A549 (cell line): ENCODE measurements at places on chromosomes 2 and 18.

DNA sequence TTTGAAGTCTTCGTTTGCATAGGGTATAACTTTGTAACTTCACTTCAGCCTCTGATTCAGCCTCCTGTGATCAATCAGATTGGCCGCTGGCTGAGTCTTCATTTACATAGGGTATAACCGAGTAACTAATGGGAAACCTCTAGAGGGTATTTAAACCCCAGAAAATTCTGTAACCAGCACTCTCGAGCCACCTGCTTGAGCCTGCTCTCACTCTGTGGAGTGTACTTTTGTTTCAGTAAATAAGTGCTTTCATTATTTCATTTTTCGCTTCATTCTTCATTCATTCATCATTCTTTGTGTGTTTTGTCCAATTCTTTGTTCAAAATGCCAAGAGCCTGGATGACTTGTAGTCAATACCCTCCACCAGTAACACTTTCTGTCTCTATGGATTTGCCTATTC, 56.4 kb downstream of the CCDC85A start:
- no peak for DNase-seq

GRCh38 chr2:229578052-229578846, 136.1 kb downstream of the DNER start:
- DNase-seq = no peak

DNA sequence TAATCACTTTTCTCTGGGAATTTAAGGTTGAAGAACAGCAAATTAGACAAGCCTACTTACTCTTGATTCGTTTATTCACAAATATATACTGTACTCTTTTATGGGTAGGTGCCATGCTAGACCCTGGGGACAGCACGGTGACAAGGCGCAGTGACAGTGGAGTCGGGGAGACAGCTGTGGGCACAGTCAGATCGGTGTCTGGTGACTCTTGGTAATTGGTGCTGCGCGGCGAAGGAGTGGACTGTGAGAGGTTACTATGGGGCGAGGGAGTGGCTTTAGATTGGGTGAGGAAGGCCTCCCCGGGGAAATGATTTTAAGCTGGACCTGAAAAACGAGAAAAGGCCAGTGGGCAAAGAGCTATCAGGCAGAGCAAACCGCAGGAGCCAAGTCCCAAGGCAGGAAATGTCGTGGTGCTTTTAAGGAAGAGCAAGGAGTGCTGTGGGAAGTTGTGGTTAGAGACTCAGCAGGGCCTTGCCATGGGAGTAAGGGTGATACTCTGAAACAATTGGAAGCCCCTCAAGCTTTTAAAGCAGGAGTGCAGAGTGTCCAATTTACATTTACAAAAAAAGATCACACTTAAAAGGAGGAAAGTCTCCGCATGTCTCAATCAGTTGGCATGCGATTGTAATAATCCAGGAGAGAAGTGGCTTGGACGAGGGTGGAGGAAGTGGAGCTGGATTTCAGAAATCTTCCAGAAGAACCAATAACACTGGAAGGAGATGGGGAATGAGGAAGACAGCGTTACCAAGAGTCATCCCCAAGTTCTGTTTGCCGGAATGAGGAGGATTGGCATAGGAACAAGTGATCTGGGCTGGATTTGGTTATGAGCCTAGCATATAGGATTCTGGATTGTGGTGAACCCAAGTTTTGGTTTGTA, 36.1 kb upstream of the TXNDC2 start:
- no peak for DNase-seq

DNA sequence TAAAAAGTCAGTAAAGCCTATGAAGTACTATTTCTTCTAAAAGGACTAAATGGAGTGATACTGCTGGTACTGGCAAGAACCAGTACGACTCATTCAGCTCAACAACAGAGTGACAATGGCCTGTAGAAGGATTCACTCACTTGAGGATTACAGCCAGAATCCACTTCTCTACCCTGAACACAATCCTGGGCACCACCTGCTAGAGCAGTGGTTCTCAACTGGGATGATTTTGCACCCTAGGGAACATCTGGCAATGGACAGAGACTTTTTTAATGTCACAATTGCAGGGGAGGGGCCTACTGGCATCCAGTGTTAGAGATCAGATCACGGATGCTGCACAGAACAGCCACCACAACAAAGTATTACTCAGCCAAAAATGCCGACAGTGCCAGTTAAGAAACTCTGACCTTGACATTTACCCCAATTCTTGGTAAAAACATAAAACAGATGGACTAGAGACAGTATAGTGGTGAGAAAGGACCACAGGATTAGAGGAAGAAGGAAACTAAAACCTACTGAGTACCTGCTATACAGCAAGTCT, 5.0 kb downstream of the SPIRE1 start:
- DNase-seq = no peak

GRCh38 chr18:54323970-54324369, 33.7 kb downstream of the STARD6 start:
- no peak for DNase-seq

GRCh38 chr2:111139637-111140317, 19.1 kb downstream of the BCL2L11 start:
- no peak for DNase-seq

DNA sequence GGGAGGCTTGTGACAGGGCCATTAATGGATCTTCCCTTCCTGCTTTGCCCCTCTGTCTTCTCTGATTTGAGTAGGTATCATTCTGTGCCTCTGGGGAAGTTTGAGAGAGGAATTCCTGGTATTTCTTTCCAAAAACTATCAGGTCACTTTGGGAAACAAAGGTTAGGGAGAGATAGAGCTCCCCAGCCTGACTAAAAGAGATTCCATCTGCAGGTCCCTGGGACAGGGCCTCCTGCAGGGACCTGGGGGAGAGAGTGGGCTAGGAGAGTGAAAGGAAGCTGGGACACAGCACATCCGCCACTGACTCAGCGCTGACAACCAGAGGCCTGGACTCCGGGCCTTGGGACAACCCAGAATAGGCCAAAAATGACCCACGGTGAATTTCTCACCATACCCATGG, 6.4 kb downstream of the GALNT14 start:
- no peak for DNase-seq

DNA sequence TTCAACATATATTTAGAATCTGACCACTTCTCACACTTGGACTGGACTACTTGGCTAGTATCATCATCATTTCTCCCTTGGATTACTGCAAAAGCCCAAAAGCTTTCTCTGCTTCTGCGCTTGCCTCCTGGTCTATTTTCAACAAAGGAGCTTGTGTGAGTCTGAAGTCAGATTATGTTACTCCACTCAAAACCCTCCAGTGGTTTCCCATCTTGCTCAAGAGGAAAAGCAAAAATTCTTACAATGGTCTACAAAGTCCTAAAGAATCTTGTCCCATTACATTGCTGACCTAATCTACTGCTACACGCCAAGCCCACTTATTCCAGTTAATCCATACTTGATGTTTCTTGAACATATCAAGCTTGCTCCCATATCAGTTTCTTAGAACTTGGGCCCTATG, 9.6 kb downstream of the PREPL start:
- DNase-seq = no peak

DNA sequence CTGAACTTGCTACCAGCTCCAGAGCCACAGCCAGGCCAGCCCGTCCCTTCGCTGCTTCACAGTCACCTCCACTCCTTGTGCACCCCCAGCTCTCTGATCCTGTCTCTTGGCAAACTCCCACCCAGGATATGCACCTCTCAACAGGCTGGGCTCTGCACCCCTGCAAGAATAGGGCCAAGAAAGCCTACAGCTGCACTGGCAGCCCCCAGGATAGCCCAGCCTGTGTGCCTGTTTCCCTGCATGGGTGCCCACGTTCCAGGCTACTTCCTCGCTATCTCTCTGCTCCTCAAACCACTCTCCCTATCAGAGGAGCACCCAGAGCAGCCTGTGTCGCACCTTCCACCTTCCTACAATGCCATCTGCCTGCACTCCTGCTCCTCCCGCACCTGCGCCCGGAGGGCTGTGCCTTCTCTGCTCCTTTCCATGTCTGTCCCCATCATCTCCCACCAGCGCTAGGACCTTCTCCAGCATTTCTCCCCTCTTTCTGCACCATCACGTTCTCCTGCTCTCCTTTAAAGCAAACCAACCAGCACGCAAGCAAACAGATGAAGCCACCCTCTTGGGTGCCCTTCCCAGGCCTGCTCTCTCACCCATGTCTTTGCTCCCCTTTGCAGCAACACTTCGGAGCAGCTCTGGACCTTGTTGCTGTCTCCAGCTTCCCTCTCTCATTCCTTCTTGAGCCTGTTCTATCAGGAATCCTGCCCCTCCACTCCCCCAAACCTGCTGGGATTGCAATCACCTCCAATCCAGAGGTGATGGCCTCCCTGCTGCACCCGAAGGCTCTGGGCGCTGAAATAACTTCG, 313.2 kb upstream of the HS6ST1 start:
- DNase-seq = no peak

DNA sequence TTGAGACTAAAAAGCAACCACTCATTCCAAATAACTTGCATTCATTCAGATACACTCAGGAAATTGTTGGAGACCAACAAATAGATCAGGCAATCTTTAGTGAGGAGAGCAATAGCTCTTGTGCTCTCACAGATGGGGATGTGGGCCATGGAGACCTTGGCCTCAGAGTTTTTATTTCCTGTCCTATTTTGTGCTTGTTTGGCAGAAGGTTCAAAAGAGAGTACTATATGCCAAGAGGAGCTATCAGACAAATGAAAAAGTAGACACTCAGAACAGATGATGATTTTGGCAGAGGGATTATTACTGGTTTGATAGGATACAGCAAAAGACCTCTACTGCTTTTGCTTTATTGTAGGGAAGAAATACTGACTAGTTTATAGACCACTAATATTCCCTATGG, 230.2 kb downstream of the KCNE4 start:
- no peak for DNase-seq

DNA sequence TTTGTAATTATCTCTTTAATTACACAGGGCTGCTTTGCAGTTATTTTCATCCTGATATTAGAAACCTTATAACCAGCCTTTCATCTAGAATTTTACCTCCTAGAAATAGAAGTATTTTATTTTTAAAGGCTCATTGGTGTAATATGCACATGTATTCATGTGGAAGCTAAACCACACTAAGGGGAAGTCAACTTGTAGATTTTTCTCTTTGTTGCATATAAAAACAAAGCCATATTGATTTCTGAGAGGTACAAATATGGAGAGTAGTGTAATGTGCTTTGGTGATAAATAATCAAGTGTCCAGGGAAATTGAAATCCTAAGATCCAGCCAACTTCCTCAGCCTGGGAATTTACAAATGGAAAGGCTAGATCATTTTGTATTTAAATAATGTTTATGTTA, 301.2 kb downstream of the LRATD1 start:
- no peak for DNase-seq

GRCh38 chr2:196365145-196365544, 193.8 kb upstream of the STK17B start:
- no peak for DNase-seq

- no peak for DNase-seq
These were observed 36.7 kb downstream of the RALB start for GRCh38 chr2:120289221-120289906.
